Naive thymus-derived CD4-positive, alpha-beta T cell (primary cell): ENCODE measurements at places on chromosomes 3 and 15.

- H3K36me3 ChIP-seq = no peaks in the 10 kb centered on the region
- DNase-seq = no peak
- H3K4me3 ChIP-seq = no peak overlapping the region
- H3K27ac ChIP-seq = no peak overlapping the region
- H3K4me1 ChIP-seq = no peaks in the 10 kb centered on the region
Measured at GRCh38 chr3:15974647-15975046, 176.9 kb upstream of the ANKRD28 start.

DNA sequence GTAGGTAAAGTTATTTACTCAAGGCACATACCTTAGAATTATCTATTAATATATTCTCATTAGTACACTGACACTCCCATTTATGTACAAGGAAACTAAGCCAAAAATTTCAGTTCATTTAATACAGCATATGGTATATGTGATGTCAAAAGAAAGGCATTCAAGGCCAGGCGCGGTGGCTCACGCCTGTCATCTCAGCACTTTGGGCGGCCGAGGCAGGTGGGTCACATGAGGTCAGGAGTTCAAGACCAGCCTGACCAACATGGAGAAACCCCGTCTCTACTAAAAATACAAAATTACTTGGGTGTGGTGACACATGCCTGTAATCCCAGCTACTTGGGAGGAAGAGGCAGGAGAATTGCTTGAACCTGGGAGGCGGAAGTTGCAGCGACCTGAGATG is 435.2 kb downstream of the GBE1 start:
- no peaks in the 10 kb centered on the region for H3K36me3 ChIP-seq
- no peak overlapping the region for H3K4me3 ChIP-seq
- no peak overlapping the region for H3K27ac ChIP-seq
- no peak for DNase-seq
- H3K4me1 ChIP-seq = no peaks in the 10 kb centered on the region

DNA sequence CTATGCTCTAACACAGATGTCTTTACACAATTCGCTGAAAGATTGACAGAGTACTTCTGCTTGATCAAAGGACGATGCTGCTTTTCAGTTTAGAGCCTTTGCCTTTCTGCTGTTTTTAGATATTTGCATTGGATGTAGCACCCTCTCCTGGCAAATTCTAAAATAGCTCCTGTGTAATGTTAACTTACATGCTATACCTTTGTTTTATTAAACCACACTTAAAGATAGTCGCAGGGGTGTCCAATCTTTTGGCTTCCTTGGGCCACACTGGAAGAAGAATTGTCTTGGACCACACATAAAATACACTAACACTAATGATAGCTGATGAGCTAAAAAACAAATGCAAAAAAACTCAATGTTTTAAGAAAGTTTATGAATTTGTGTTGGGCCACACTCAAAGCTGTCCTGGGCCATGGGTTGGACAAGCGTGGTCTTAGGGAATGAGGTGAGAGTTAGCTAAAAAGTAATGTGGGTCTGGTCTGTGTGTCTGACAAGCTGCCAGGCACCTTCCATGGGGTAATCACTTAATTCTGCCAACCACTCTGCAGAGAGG is 62.9 kb downstream of the ATG7 start:
- no peaks in the 10 kb centered on the region for H3K27me3 ChIP-seq
- no peak overlapping the region for H3K27ac ChIP-seq
- H3K36me3 ChIP-seq = no peaks in the 10 kb centered on the region
- no peak overlapping the region for H3K4me3 ChIP-seq
- DNase-seq = peak; percentile 35
- H3K4me1 ChIP-seq = no peaks in the 10 kb centered on the region

GRCh38 chr15:51649659-51650521 is 27.3 kb upstream of the DMXL2 start:
- H3K4me1 ChIP-seq = no peaks in the 10 kb centered on the region
- no peak overlapping the region for H3K27ac ChIP-seq
- H3K27me3 ChIP-seq = no peaks in the 10 kb centered on the region
- H3K36me3 ChIP-seq = no peaks in the 10 kb centered on the region

- H3K4me3 ChIP-seq = no peak overlapping the region
- peaks cover 11% of the 10 kb centered on the region for H3K4me1 ChIP-seq
- H3K27me3 ChIP-seq = no peaks in the 10 kb centered on the region
- H3K36me3 ChIP-seq = peaks cover 13% of the 10 kb centered on the region
- no peak for DNase-seq
Measured at GRCh38 chr3:156693166-156693565, 18.8 kb downstream of the TIPARP start.

DNA sequence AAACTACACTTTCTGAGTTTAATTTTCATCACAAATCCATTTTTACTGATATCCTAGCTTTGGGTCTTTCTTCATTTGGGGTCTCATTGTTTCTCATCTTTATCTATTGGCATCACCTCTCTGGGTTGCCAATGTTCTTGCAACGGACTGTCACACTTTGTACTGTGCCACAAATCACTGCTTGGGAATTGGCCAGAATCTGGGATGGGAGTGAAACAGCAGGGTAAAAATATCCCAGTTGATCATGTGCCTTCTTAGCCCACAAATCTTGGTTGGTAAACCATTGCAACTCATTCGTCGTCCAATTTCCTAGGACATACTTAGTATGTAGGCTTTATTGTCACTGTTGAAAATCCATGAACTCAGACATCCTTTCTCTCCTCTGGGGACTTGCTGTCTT is 698.5 kb downstream of the OTOL1 start:
- no peaks in the 10 kb centered on the region for H3K4me1 ChIP-seq
- H3K36me3 ChIP-seq = no peaks in the 10 kb centered on the region
- no peak overlapping the region for H3K4me3 ChIP-seq
- no peak for DNase-seq
- no peaks in the 10 kb centered on the region for H3K27me3 ChIP-seq
- H3K27ac ChIP-seq = no peak overlapping the region

DNA sequence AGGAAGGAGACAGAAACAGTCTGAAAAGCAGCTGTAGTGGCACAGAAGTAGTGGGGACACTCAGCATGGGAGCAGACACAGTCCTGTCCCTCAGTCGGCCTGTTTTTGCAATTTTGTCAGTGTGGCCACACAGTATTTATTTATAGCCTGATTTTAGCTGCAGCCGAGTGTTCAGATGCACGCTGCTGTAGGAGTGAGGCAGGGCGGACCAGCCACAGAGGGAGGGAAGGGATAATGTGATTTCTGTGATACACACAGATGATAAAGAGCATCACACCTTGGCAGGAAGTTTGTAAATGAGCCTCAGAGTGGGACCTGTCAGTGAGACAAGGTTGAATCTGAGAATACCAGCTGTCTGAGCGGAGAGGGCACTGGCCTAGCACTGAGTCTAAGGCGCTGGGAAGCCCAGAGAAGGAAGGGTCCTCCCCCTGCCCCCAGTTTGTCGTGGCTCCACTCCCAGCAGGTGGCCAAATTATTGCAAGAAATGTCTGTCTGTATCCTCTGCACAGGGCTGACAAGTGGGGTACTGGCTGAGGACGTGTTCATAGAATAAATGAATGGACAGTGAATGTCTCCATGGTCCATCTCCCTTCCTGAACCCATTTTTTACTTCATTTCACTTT is 3.8 kb downstream of the PSTPIP1 start:
- peak overlapping the region; percentile 30 for H3K27ac ChIP-seq
- H3K27me3 ChIP-seq = no peaks in the 10 kb centered on the region
- peaks cover 3% of the 10 kb centered on the region for H3K36me3 ChIP-seq

DNA sequence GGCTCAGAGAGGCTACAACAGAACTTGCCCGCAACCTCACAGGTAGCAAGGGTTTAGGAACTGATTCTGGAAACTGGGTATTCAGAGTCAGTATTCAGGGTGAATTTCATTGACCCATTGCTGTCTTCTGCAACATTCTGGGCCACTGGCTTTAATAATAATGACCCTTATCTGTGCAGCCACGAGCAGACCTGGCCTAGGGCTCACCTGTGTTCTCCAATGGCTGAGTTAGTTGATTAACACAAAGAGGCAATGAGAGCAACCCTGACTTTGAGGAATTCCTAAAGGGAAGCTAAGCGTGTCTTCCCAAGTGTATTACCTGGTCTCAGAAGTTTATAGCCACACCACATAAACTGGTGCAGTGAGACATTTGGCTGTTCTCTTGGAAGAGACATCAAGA is 289.9 kb downstream of the EPHB1 start:
- H3K36me3 ChIP-seq = no peaks in the 10 kb centered on the region
- H3K4me1 ChIP-seq = no peaks in the 10 kb centered on the region
- no peaks in the 10 kb centered on the region for H3K27me3 ChIP-seq

GRCh38 chr3:182979674-182980191 is 605 bp downstream of the DCUN1D1 start:
- H3K36me3 ChIP-seq = no peaks in the 10 kb centered on the region
- peak; percentile 5 for DNase-seq

DNA sequence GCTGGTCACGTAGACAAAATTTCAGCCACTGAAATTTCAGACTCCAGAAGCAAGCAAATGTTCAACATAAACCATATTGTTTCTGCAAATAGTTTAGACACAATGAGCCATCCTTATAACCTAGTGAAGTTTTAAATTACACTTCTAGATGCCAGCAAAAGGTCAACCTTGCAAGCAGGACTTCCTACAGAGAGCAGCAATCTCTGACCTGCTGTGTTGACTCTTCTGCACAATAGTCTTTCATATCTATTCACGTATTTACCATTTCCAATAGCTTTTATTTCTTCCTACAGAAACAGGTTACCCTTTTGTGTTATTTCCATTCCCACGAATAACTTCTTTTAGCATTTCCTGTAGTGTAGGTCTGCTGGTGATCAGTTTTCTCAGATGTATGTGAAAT is 10.6 kb downstream of the LMLN start:
- no peaks in the 10 kb centered on the region for H3K4me1 ChIP-seq
- H3K27ac ChIP-seq = no peak overlapping the region
- no peaks in the 10 kb centered on the region for H3K36me3 ChIP-seq
- no peak overlapping the region for H3K4me3 ChIP-seq
- DNase-seq = no peak
- H3K27me3 ChIP-seq = no peaks in the 10 kb centered on the region

DNA sequence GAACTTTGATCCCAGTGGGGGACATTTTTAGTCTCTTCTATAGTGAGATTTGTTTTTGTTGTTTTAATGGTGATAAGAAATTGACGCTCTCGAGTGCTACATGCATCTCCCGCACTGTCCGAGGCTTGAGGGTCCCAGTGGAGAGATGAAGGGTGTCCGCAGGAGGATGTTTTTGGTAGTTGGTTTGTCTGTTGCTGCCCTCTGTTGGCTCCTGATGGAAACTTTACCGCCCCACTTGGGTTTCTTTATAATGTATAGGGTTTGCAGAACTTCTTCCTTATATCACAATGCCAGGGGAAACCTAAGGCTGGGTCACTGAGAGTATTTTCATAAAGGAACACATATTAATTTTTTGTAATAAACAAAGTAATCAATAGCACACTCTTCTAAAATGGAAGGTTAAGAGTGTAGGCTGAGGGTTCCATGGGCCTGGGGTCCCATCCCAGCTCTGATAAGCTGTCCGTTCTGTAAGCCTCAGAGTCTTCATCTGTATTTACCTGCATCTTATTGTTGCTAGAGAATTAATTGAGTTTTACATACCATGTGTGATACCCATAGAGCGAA is 185.3 kb upstream of the FEZF2 start:
- H3K36me3 ChIP-seq = no peaks in the 10 kb centered on the region
- DNase-seq = no peak
- H3K4me3 ChIP-seq = no peak overlapping the region
- H3K27ac ChIP-seq = no peak overlapping the region

- no peak for DNase-seq
- H3K27ac ChIP-seq = no peak overlapping the region
- H3K4me1 ChIP-seq = no peaks in the 10 kb centered on the region
Measured at GRCh38 chr3:112605285-112605684, 35.7 kb downstream of the CCDC80 start.

GRCh38 chr3:33557829-33558228 is 117.6 kb upstream of the UBP1 start:
- no peak overlapping the region for H3K27ac ChIP-seq
- no peaks in the 10 kb centered on the region for H3K4me1 ChIP-seq
- no peak for DNase-seq

DNA sequence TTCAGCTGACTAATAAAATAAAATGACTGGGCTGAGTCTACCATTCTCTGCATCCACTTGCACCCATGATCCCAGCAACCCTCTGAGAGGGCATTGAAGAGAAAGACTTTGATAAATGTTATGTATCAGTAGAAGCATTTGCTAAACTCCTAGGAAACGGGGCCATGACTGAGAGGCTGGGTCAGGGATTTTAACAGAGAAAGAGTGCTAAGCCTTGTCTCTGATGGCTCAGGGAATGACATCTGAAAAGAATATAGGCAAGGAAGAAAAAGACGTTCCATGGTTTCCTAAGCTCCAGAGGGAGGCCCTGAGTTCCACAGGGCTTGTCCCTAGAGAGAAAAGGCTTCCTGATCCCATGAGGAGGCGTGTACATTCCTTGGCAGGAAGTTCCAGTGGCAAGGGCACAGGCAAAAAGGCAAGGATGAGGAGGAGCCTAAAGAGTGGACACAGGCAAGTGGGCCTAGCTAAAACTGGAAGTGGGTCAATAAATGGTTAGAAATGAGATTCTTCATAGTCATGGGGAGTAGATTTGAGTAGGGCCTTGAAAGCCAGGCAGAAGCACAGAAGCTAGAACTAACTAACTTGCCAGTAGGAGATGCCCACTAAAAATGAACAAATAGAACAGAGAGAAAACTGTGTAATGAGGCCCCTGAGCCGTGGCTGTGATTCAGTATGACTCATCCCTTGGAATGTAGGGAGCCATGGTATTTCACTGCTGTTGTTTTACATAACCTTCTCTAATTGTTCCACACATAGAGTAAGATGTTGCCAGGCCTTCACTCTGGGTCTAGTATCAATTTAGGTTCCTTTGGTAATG is 44.9 kb upstream of the MANF start:
- H3K27ac ChIP-seq = no peak overlapping the region
- no peaks in the 10 kb centered on the region for H3K27me3 ChIP-seq
- no peak overlapping the region for H3K4me3 ChIP-seq
- no peaks in the 10 kb centered on the region for H3K4me1 ChIP-seq
- DNase-seq = no peak

- no peaks in the 10 kb centered on the region for H3K36me3 ChIP-seq
- no peak overlapping the region for H3K27ac ChIP-seq
- DNase-seq = no peak
- no peak overlapping the region for H3K4me3 ChIP-seq
- H3K4me1 ChIP-seq = no peaks in the 10 kb centered on the region
Measured at GRCh38 chr15:98390946-98391530, 257.3 kb upstream of the IGF1R start.

- no peak for DNase-seq
- no peak overlapping the region for H3K27ac ChIP-seq
- H3K36me3 ChIP-seq = no peaks in the 10 kb centered on the region
- H3K4me1 ChIP-seq = no peaks in the 10 kb centered on the region
- H3K4me3 ChIP-seq = no peak overlapping the region
- H3K27me3 ChIP-seq = no peaks in the 10 kb centered on the region
Measured at GRCh38 chr15:72139667-72140066, 21.5 kb downstream of the SENP8 start.

- peaks cover 25% of the 10 kb centered on the region for H3K4me1 ChIP-seq
- no peak overlapping the region for H3K27ac ChIP-seq
- H3K27me3 ChIP-seq = no peaks in the 10 kb centered on the region
- DNase-seq = no peak
Measured at GRCh38 chr15:98740295-98740694, 92.0 kb downstream of the IGF1R start.

GRCh38 chr3:56164436-56164835 is 303.8 kb downstream of the ERC2 start:
- no peak for DNase-seq

GRCh38 chr15:71051539-71051938 is 63.7 kb upstream of the THSD4 start:
- no peak for DNase-seq
- no peaks in the 10 kb centered on the region for H3K27me3 ChIP-seq
- no peak overlapping the region for H3K27ac ChIP-seq
- no peak overlapping the region for H3K4me3 ChIP-seq
